ENCODE measurements at places on chromosomes 7 and 10.

GRCh38 chr10:60572511-60573194, 183.0 kb upstream of the ANK3 start:
- no peak for DNase-seq

- no peak for DNase-seq
These were observed 12.9 kb downstream of the SEC31B start for GRCh38 chr10:100506596-100507356.

- DNase-seq: no peak
These were observed 618.6 kb downstream of the ZWINT start for GRCh38 chr10:55742487-55742886.

GRCh38 chr7:108034586-108034985, 31.6 kb upstream of the LAMB1 start:
- no peak for DNase-seq

DNA sequence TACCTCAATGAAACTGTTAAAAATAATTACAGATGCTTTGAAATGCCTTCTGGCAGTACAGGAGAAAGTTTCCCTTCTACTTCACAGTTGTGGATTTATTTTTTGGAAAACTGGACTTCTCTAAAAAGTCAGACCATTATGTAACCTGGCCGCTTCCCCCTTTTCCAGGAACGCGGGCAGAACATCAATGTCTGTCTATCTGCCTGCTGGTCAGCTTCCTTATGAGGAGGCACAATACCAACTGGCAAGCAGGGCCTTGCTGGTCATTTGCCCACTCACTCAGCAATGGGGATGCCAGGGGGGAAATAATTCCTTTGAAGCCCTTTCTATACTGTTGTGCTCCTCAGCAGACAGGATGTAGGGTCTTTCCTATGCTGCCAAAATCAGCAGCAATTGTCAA, 22.5 kb upstream of the ADRB1 start:
- DNase-seq: no peak

- no peak for DNase-seq
These were observed 59.9 kb downstream of the MAP3K8 start for GRCh38 chr10:30493609-30494530.

GRCh38 chr7:32293833-32294232, 196.3 kb downstream of the LSM5 start:
- DNase-seq: no peak

DNA sequence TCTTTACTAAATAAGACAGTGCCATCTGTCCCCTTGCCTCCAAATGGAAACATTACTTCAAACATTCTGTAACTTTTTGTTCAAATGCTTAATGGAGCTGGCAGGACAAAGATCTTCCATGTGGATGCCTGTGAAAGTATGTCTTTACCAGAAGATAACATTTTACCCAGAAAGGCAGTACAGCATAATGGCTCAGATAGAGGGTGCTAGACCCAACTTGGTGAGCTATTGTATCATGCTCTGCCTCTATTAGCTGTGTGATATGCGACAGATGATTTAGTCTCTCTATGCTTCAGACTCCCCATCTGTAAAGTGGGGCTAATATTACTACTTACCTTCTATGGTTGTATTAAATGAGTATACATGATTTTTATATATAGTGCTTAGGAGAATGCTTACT, 8.8 kb upstream of the SMKR1 start:
- DNase-seq: no peak

- DNase-seq: no peak
These were observed 29.6 kb upstream of the DKK1 start for GRCh38 chr10:52284416-52285013.

GRCh38 chr7:209416-209815, 17.0 kb downstream of the FAM20C start:
- DNase-seq: no peak

DNA sequence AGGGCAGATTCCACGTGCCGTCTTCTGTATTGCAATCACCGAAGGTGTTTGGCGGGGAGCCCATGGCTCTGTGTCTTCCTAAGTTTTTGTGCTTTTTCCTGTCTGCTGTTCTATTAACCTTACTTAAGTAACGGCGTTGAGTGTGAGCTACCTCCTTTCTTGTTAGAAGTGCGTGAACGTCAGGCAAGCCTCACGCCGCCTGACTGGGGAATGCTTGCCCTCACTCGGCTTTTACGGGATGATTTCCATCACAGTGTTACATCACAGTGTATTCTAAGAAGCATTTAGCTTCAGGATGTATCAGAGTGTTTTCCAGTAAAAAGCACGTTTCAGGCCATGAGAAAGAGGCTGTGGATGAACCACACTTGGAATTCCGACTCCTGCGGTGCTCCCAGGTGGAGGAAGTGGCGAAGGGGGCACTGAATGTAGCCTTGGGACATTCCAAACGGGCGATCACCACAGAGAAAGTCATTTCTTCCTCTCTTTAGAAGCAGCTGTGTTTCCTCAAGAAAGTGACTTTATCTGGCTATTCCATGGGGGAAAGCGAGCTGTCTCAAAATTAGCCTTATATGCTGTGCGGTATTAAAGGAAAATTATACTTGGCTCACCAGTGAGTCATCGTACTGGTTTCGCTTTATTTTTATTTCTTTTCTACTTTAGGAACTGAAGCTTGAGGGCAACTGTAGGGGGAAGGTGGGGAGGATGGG, 290.7 kb downstream of the KLF6 start:
- DNase-seq: no peak

GRCh38 chr7:17255926-17256325, 42.5 kb upstream of the AHR start:
- no peak for DNase-seq

- DNase-seq: no peak
These were observed 53.4 kb downstream of the WNT2 start for GRCh38 chr7:117269417-117269816.

- DNase-seq: no peak
These were observed 134.2 kb upstream of the NEBL start for GRCh38 chr10:21031232-21031795.

DNA sequence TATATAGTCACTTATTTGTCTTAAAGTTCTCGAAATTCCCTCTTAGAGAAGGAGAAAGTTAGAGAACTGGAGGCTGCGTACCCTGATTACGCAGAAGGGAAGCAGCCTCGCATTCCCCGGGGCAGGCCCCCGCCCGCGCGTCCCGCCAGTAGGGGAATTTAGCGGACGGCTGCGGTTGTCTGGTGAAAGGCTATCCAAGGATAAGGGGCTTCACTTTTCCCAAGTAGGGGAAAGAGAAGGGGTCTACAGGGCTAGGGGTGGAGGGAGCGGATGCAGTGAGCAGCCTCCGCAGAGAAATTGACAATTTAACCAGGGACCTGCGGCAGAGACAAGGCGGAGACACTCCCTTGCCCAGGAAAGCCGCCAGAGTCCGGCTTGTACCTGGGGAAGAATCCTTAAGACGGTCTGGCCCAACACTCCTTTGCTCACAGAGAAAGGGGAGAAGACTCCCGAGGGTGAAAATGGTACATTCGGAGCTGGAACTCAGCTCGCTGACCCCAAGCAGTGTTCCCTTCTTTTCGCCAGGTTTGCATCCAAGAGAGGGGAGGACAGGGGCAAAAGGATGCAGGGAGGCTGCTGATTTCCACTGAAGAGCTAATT, 994 bp upstream of the MAGI2 start:
- DNase-seq: no peak

GRCh38 chr10:6162589-6163356, 40.0 kb upstream of the PFKFB3 start:
- no peak for DNase-seq

DNA sequence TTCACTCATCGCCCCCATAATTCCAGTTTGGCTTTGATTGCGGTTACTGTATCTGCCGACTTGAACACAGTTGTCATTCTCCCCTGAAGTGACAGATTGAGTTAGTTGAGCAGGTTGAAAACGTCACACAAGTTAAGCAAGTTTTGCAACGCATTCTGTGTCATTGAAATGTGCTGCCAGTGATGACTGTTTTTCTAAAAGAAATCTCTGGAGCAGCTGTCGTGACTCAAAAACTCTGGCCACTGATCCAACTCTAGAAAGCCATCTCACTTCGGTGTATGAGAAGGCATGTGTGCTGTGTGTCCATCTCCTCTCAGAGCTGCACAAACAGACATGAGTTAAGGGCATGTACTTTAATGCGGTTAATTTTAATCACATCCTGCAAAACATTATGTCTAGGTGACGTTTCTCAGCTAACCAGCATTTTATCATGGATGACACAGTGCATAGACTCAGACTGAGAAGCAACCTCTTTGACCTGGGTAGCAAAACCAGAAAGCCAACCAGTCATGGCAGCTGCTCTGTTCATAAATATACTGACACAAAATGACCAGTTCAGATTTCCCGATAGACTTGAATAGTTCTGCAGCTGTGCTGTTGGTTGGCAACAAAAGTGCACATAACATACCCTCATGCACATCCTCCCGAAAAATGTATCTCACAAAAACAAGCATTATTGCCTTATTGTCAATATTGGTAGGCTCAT, 69.3 kb downstream of the CSTF2T start:
- DNase-seq: no peak

- DNase-seq: no peak
These were observed 46.8 kb upstream of the SLC29A3 start for GRCh38 chr10:71272056-71272771.

DNA sequence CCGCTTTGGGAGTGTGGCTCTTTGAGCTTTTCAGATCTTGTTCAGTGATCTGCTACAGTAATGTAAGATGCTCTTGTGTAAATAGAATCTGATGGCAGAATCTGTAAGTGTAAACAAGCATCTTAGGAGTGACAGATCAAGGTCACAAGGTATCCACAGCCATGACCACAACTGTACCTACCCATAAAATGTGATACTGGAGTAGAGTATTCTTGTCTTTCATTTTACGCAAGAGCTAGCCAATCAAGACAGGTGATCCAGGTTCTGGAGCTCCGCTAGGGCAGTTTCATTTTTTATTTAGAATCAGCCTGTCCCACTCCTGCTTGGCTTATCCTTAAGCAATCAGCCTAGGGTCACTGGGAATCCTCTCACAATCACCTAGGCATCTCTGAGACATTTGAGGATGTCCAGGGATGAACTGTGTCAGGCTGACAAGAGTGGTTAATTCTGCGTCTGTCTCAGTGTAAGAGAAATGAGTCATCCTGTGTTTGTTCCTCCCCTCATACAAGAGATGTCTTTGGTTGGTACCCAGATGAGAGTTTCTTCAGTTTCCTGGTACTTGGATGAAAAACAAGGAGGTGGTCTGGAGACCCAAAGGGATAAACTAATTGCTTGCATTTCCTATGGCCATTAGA, 13.6 kb downstream of the ZNF138 start:
- no peak for DNase-seq

GRCh38 chr7:90841759-90842429, 245.8 kb downstream of the CDK14 start:
- DNase-seq: no peak

- no peak for DNase-seq
These were observed 103.8 kb upstream of the PPIF start for GRCh38 chr10:79243181-79244067.

DNA sequence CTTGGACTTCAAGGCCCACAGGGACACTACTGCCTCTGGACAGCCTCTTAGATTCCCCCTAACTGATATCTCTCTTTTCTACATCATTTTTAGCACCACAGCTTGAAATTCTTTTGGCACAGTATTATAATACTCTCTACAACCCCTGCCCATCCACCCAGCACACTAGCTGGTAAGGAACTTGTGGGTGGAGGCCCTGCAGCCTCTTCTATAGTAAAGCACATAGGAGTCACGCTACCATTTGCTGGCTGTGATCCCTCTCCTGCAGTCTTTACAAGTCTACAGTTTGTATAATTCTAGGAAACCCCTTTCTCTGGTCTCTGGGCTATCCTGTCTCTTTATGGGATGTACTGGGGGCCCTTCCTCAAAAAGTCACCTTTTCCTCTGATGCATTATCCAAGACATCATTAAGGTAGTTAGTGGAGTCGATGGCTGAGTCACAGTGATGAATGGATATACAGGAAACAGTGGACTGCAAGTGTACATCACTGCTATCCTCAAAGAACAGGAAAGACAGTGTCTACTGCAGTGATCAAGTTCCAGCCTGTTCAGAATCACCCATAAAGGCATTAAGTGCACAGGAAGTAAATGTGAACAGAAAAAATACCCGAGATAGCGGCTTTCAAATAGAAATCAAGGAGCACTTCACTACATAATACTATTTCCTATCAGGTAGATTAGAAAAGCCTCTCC, 54.4 kb downstream of the STK17A start:
- DNase-seq: no peak

Data from smooth muscle cell of the brain vasculature (primary cell).